Stimulated activated CD4-positive, alpha-beta T cell treated with anti-CD3 and anti-CD28 coated beads, Interleukin-12 subunit alpha, Interleukin-12 subunit beta, amount 100 ng/mL, for 48 hours (primary cell): ENCODE measurements at places on chromosomes 6 and 20.

GRCh38 chr6:145733207-145733606 is 2.1 kb downstream of the EPM2A start:
- no peak for DNase-seq

DNA sequence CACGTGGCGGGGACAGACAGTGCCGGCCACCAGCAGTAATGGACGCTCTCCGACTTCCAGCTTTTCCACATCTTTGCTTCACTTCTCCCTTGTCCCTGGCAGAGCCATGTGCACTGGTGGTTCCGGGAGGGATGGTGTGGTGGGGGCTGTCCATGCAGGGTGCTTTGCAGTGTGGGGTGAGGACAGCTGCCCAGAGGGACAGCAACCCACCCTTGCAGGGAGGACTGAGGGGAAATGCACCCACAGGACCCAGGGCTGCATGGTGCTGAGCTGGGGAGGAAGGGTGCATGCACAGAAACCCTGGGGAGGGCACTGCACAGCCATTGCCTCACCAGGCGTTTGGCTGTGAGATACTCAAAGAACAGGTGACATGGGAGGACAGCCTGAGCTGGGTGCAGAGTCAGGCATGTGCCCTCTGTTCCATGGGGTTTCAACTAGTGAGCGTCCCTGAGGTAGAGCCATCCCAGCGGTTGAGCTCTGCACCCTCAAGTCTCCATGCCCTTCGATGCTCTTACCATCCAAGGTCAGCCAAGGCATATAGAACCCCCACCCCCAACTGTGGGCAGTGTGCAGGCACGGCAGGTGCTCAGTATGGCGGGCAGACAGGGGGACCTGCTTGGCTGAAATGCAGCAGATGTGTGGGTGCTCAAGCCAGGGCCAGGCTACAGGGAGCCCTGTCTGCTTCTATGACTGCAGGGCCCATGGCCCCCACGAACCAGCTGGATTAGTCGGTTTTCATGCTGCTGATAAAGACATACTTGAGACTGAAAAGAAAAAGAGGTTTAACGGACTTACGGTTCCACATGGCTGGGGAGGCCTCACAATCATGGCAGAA is 239.7 kb downstream of the TTLL2 start:
- no peak for DNase-seq

GRCh38 chr6:42864602-42865001 is 14.8 kb upstream of the RPL7L1 start:
- no peak for DNase-seq

DNA sequence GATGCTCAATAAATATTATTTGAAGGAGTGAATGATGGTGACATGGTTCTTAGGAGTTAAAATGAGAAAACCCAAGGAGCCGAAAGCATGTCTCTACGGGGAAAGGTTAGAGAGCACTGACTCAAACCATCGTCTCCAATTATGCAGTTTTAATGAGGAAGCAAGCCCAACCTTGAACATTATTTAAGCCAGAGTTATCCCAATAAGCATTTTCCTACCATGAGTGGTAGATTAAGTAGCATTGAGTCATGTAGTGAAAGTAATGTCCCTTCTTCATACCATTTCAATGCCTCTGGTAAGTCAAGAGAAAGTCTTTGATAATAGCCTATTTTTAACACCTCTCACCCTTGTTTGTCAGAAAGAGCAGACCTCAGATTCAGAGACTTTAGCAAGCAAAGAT is 13.5 kb downstream of the TSHZ2 start:
- no peak for DNase-seq

GRCh38 chr6:161232010-161232409 is 41.9 kb downstream of the AGPAT4 start:
- no peak for DNase-seq

- no peak for DNase-seq
Observed at GRCh38 chr20:40938020-40938419, 90.6 kb upstream of the TOP1 start.

DNA sequence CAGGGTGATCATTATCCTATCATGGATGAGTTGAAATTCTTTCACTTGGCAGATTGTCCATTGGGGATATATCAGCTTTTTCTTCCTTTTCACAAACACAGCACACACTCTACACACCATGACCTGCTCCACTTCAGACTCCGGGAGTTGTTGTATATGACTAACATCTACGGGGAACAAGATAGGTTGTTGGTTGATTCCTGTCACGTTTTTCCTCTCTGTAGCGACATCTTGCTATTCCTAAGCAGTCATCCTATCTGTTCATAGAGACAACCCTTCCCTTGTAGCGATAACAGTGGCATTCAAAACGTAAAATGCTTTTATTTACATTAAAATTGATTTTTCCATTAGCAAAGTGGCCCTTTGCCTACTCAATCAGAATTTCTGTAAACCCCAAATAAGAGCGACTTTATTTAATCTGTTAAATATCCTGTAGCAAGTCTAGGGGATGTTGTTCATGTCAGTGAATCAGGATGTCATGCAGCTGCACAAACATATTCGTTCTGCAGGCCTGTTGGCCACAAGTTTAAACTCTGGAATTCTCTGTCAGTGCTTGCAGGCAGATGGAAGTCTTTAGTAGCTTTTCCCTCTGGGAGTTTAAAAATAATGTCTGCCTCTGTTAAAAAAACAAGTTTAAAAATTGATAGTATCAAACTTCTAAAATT is 23.1 kb downstream of the PHACTR2 start:
- no peak for DNase-seq

DNA sequence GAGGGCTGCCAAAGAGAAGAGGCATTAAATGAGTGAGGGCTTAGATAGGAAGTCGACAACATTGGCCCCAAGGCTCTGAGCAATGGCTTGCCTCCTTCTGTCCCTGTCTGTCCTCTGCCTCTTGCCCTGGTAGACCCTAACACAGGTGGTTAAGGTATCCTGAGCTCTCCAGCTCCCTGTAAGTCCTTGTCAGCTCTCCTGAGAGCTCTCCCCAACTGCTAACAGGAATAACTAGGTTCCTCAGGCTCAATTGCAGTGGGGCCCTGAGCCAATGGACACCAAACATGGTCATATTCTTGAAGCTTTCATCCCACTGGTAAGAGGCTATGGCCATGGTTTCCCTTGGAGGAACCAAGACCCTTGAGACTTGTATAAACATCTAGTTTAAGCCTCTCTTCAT is 5.0 kb upstream of the CPNE1 start:
- no peak for DNase-seq

DNA sequence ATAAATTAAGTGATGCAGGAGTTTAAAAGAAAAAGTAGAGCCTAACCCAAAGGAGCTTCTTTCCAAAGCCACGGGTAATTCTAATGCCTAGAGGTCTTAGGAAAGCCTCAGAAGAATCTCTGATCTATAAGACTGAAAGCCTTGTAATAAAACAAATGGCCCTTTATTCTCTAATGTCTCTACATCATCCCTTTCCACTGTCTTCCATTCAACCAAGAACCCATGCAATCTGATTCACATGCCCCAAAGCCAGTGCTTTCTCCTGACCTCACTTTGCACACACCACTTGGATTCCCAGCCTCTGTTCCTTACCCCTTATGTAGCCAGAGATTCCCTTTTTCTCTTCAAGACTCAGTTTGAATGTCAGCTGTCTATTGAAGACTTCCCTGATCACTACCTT is 252.9 kb upstream of the NRSN1 start:
- DNase-seq: no peak

DNA sequence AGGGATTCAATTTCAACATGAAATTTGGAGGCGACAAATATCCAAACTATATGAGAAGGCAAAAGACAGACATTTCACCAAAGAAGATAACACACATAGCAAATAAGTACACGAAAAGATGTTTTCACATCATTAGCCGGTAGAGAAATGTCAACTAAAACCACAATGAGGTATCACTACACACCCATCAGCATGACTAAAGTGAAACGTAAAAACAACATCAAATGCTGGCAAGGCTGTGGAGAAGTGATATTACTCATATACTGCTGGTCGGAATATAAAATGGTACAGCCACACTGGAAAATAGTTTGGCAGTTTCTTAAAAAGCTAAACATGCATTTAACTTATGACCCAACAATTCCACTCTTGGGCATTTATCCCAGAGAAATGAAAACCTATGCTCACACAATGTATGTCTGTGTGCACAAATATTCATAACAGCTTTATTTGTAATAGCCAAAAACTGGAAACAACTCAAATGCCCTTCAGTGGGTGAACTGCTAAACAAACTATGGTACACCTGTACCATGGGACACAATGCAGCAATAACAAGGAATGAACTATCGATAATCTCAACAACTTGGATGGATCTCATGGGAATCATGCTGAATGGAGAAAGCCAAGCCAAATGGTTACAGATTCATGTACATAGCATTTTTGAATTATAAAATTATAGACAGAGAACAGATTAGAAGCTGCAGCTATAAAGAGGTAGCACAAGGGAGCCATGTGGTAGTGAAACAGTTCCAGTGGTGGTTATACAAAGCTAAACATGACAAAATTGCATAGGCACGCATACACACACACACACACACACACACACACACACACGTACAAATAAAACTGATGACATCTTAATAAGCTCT is 8.6 kb downstream of the ADAT2 start:
- peak; percentile 23 for DNase-seq

DNA sequence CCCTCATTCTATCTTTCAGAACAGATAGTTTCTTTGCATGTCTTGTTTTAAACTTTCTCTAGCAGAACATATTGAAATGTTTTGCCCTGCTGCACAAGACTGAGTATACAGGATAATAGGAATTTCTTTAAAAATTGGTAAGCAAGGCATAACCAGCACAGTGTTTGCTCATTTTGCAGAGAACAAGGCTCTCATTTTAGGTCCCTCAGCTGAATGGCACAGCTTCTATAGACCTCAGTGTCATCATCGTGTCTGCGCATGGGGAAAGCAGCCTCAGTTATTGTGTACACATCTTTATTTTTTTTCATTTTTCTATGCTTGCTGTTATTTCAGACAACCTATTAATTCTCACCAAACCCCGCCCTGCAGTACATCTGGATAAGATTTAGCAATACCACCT is 35.7 kb downstream of the TTI1 start:
- no peak for DNase-seq

- no peak for DNase-seq
Observed at GRCh38 chr6:169894377-169894960, 143.0 kb downstream of the ERMARD start.

DNA sequence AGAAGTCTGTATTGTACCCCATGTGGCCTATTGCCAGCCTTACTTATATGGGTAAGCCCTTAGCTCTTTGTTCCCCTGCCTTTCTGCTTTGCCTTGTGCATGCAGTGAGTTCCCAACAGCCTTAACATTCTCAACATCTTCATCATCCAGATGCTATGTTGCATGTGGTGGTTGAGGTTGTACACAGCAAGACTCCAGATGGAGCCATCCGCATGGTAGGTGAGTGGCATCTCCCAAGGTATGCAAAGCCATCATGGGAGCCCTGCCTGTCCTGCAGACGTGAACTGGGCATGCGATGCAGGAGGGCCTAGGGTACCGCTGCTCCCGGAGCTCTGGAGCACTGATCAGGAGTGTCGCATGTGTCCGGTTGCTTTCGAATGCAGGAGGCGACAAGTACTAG is 16.1 kb downstream of the CEP43 start:
- DNase-seq: no peak
